ENCODE measurements at places on chromosomes 13 and 19. TPM values are rescaled to one million over a fixed set of nuclear protein-coding genes. Genes with fewer than 3 reads are reported as not detected.

Gene PGLYRP1
- not detected for total RNA-seq

Gene C19orf44
- total RNA-seq: 3.6 TPM

Gene SEMA6B
- total RNA-seq: not detected

Gene KLK15
- not detected for total RNA-seq

Gene OVOL3
- total RNA-seq: not detected

Gene ZNF791
- 41.5 TPM for total RNA-seq

Gene SOHLH2
- total RNA-seq: not detected

Gene CATSPERD
- not detected for total RNA-seq

Gene ZFP30
- total RNA-seq: 11.9 TPM

Gene LHB
- total RNA-seq: not detected

Gene CPT1C
- 1.6 TPM for total RNA-seq

DNA sequence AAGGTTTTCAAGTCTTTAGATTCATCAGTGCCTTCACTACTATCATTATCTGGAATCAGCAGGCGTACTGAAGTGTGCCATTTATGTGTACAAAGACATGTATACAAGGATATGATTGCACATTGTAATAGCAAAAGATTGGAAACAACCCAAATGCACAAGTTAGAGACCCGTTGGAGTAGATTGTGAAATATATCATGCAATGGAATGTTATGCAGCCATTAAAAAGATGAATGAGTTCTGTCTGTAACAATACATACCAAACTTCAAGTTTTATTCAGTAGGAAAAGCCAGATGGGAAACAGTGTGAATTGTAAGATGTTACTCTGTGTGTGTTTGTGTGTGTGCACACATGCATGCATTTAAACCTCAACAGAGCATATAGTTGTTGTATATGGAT, 97.9 kb downstream of the DGKH start:
- peaks cover 15% of the 10 kb centered on the region for H3K36me3 ChIP-seq
- no peak overlapping the region for H3K4me3 ChIP-seq
- no peaks in the 10 kb centered on the region for H3K27me3 ChIP-seq
- peaks cover 9% of the 10 kb centered on the region for H3K4me1 ChIP-seq

DNA sequence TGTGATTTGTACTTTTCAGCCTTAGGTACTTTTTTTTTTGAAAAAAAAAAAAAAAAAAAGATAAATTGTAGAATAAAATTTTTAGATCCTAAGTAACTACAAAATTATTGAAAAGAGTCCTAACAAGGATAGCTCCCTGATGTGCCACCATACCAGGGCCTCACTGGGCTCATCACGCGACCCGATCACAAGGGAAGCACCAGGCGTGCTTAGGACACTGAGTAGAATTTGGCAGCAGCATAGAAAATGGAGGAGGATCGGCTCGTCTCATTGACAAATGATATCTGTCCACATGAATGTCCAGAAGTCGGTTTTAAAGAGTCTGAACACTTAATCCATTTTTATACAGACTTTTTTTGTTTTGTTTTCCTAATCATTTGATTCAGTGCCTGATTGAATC, 179.0 kb downstream of the STK24 start:
- no peaks in the 10 kb centered on the region for H3K4me1 ChIP-seq
- H3K27me3 ChIP-seq: peaks cover 21% of the 10 kb centered on the region
- no peak for DNase-seq
- no peaks in the 10 kb centered on the region for H3K36me3 ChIP-seq
- no peak overlapping the region for H3K27ac ChIP-seq

DNA sequence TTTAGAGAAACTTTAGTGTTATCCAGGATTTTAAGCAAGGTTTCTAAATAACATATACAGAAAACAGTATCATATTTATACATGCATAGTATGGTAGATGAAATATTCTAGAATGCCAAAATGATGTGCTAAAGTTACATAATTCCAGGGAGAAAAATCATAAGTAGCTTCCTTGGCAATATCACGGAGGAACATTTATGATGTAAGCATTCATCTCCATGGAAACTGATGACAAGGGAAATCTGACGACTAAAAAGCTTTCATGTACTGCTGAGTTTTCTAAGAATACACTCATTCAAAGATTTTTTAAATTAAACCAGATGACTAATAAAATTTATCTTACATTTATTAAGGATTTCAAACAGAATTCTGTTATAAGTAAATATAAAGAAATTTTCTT, 4.7 kb downstream of the TEX30 start:
- H3K36me3 ChIP-seq: peaks cover 27% of the 10 kb centered on the region
- H3K27ac ChIP-seq: no peak overlapping the region

DNA sequence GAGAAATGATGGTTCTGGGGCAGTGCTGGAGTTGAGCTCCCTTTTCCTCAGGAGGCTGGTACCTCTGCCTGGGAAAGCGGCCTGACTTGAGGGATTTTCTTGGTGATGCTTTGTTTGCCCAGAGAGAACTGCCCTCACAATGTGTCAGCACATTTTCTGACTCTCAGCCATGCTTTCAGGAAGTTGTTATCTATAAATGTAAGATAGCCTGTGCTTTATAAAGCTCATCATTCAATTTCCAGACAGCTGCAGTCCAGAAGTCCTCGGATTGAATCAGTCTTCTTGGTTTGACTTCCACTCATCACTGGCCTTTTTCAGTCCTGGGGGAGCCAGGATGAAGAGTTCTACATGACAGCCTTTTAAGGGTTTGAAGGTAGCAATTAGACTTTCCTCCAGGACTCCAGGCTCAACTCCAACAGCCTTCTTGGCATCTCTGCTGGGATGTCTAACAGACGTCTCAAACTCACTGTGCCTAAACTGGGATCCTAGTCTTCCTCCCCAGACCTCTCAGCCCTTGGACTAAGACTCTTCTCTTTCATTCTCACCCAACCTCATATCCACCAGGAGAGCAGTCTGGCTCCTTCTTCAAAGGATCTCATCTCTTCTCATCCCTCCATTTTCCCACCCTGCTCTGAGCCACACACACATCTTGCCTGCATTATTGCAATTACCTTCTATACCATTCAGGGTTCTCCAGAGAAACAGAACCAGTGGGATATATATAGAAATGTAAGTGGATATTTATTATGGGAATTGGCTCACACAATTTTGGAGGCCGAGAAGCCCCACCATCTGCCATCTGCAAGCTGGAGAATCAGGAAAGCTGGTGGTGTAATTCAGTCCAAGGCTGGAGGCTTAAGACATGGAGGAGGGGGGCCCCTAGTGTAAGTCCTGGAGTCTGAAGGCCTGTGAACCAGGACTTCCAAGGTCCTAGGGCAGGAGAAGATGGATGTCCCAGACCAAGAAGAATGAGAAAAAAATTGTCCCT, 13.1 kb downstream of the ERICH6B start:
- no peaks in the 10 kb centered on the region for H3K4me1 ChIP-seq
- H3K36me3 ChIP-seq: no peaks in the 10 kb centered on the region
- no peak for DNase-seq
- H3K4me3 ChIP-seq: no peak overlapping the region
- H3K27me3 ChIP-seq: peaks cover 17% of the 10 kb centered on the region

GRCh38 chr13:22220151-22221135, 549.6 kb downstream of the FGF9 start:
- H3K4me1 ChIP-seq: no peaks in the 10 kb centered on the region
- H3K36me3 ChIP-seq: no peaks in the 10 kb centered on the region
- no peak overlapping the region for H3K27ac ChIP-seq
- DNase-seq: no peak

GRCh38 chr13:110356362-110356761, 49.3 kb downstream of the COL4A2 start:
- no peak for DNase-seq
- no peak overlapping the region for H3K27ac ChIP-seq
- H3K4me1 ChIP-seq: no peaks in the 10 kb centered on the region
- H3K27me3 ChIP-seq: peaks cover under 1% of the 10 kb centered on the region
- H3K36me3 ChIP-seq: no peaks in the 10 kb centered on the region
- no peak overlapping the region for H3K4me3 ChIP-seq

- no peak overlapping the region for H3K4me3 ChIP-seq
- DNase-seq: no peak
- no peak overlapping the region for H3K27ac ChIP-seq
- peaks cover 2% of the 10 kb centered on the region for H3K27me3 ChIP-seq
- H3K36me3 ChIP-seq: peaks cover 59% of the 10 kb centered on the region
Observed at GRCh38 chr13:28267497-28267896, 129.2 kb downstream of the PAN3 start.

DNA sequence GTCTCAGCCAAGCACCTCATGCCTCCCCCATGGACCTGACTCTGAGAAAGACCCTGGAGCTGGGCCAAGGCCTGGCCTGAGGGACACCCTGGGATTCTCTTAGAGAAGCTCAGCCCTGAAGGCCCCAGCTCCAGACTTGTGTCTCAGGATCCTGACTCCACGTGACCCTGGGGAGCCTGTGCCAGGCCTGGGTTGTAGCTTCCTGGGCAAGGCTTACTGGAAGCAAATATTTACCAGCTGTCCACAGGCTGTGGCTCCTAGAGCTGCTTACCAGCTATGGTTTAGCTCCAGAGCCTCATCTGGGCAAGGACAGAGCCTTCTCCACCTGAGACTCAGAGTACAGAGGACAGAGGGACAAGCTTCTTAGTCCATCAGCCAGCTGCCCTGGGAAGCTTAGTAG, 61.0 kb upstream of the CEACAM8 start:
- H3K36me3 ChIP-seq: no peaks in the 10 kb centered on the region
- DNase-seq: no peak
- H3K4me3 ChIP-seq: no peak overlapping the region
- H3K27me3 ChIP-seq: peaks cover 3% of the 10 kb centered on the region
- H3K4me1 ChIP-seq: peaks cover 7% of the 10 kb centered on the region
- H3K27ac ChIP-seq: no peak overlapping the region

DNA sequence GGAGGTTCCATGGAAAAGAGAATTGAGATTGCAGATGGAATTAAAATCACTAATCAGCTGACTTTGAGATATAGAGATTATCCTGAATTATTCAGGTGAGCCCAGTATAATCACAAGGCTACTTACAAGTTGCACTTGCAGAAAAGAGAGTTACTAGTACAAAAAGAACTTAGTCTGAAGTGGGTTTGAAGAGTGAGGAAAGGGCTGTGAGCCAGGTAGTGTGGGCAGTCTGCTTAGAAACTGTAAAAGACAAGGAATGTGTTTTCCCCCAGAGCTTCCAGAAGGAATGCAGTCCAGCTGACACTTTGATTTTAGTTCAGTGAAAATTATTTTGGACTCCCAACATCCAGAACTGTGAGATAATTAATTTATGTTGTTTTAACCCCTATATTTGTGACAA, 285.4 kb upstream of the GPC6 start:
- no peaks in the 10 kb centered on the region for H3K4me1 ChIP-seq
- H3K27me3 ChIP-seq: no peaks in the 10 kb centered on the region
- no peak overlapping the region for H3K4me3 ChIP-seq
- no peak for DNase-seq

- no peaks in the 10 kb centered on the region for H3K36me3 ChIP-seq
- no peak overlapping the region for H3K27ac ChIP-seq
- H3K4me3 ChIP-seq: no peak overlapping the region
- DNase-seq: no peak
- H3K27me3 ChIP-seq: peaks cover 36% of the 10 kb centered on the region
Observed at GRCh38 chr13:24827799-24828198, 63.8 kb downstream of the RNF17 start.

- no peak for DNase-seq
- H3K4me1 ChIP-seq: peaks cover 31% of the 10 kb centered on the region
- H3K27me3 ChIP-seq: no peaks in the 10 kb centered on the region
- no peaks in the 10 kb centered on the region for H3K36me3 ChIP-seq
- H3K27ac ChIP-seq: no peak overlapping the region
Observed at GRCh38 chr13:46198696-46199193, 13.0 kb upstream of the LRRC63 start.

DNA sequence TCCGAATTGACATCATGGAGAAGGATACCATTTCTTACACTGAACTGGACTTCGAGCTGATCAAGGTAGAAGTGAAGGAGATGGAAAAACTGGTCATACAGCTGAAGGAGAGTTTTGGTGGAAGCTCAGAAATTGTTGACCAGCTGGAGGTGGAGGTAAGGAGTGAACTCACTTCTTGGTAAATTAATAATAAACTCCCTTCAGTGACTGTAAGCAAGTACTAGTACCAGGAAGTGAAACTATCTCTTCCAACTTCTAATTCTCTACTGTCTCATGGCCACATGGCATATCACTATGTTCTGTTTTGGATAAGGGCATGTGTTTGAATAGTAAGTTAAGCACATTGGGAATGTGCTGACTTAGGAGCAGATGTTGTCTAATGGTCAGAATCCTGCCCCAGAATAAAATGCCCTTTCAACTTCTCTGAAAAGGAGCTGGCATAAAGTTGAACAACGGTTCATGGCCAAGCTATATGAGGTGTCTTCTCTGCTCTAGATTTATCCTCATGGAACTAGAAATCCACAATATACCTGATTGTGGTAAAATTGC, 13.4 kb downstream of the OLFM4 start:
- DNase-seq: no peak
- H3K4me3 ChIP-seq: no peak overlapping the region
- H3K27ac ChIP-seq: no peak overlapping the region
- no peaks in the 10 kb centered on the region for H3K36me3 ChIP-seq
- no peaks in the 10 kb centered on the region for H3K4me1 ChIP-seq

- H3K4me1 ChIP-seq: no peaks in the 10 kb centered on the region
- no peak overlapping the region for H3K27ac ChIP-seq
- no peaks in the 10 kb centered on the region for H3K36me3 ChIP-seq
- no peak overlapping the region for H3K4me3 ChIP-seq
Observed at GRCh38 chr13:80029170-80029569, 311.8 kb downstream of the SPRY2 start.

DNA sequence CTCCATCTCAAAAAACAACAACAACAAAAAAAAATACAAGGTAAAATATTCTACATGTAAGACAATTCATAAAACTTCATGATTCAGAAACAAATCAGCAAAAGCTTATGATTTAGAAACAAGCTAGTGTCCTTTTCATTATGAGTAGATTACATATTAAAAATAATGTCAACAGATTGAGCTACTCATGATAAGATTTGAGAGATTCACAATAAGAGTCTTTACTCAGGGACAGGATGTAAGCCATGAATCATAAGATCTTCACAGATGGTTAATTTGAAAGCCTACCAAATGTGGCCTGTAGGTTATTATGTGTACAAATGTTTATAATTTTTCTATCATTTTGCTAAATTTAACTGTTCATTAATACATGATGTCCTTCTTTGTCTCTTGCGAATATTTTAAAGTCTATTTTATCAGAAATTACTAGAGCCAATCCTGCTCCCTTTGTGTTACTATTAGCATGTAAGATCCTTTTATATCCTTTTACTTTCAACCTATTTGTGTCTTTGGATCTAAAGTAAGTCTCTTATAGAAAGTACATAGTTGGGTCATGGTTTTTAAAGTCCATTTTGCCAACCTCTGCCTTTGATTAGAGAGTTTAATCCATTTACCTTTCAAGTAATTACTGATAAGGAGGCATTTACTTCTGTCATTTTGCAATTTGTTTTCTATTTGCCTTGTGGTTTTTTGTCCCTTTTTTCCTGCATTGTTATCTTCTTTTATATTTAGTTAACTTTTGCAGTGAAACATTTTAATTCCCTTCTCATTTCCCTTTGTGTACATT, 68.3 kb upstream of the RXFP2 start:
- no peaks in the 10 kb centered on the region for H3K4me1 ChIP-seq
- no peak overlapping the region for H3K4me3 ChIP-seq
- H3K27me3 ChIP-seq: no peaks in the 10 kb centered on the region
- H3K27ac ChIP-seq: no peak overlapping the region
- no peaks in the 10 kb centered on the region for H3K36me3 ChIP-seq
- no peak for DNase-seq

Measured in activated CD8-positive, alpha-beta memory T cell treated with anti-CD3 and anti-CD28 coated beads, Interleukin-2, amount 10 ng/mL, durations not matched to agents 7 days and 5 days (primary cell).